Right kidney (tissue), 9 donors: ENCODE measurements at places on chromosomes 3 and 15.

DNA sequence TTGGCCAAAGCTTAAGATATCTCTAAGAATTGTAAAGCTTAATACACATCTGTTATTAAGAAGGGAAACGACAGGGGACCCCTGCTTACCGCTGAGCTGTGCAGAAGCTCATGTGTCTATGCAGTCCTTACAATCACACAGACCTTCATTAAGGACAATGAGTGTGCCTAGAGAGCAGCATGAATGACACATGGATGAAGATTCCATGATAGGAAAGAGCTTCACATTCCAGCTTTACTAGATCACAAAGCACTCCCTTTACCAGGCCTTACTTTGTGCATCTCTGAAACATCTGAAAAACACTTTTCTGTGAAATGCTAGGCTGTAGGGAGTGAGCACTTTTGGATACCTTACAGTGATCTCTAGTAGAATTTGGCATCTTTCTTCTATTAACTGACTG, 32.0 kb downstream of the RNF168 start:
- no peak for DNase-seq

- no peak for DNase-seq
Observed at GRCh38 chr3:44669760-44670159, 21.2 kb downstream of the ZNF35 start.

- DNase-seq: no peak
Observed at GRCh38 chr15:39801641-39802309, 19.1 kb upstream of the FSIP1 start.

DNA sequence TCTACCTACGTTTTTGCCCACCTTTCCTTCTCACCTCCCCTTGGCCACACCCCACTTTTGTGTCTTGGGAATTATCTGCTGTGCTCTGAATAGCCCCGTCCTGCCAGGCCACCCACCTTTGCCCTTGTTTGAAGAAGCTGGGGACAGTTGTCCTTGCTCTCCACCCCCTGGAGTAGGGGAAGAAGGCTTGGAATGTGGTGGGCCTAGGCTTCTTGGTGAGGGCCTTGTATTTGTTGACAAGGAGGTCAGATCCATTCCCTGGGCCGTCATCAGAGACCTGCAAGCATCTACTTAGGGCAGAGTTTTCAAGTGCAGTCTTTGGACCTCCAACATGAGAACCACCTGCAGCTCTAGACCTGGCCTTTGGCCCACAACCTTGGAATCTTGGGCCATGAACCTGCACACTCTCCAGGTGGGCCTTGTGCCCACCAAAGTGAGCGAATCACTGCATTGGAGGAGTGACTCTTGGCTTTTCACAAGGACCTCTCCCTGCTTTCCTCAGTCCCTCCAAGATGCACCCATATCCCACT, 160.6 kb downstream of the APBA2 start:
- no peak for DNase-seq
